ENCODE measurements at places on chromosomes 1 and 21.

DNA sequence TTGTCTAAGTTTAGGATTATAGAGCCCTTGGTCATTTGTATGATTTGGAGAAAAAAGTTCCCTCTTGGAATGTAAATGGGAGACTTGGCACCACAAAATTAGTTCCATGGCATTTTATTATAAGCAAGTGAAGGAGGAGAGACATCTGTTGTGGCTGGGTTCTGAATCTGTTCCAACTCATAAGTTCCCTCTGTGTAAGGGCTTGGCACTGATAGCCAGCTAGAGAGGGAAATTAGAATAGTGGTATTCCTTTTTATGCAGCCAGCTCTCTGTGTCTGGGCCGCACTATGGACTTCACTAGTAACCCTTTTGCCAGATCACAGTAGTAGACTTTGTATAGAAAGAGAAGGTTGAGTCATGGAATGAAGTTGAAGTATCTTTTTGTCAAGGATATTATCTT, 31.1 kb downstream of the GNAI3 start:
- DNase-seq: no peak

DNA sequence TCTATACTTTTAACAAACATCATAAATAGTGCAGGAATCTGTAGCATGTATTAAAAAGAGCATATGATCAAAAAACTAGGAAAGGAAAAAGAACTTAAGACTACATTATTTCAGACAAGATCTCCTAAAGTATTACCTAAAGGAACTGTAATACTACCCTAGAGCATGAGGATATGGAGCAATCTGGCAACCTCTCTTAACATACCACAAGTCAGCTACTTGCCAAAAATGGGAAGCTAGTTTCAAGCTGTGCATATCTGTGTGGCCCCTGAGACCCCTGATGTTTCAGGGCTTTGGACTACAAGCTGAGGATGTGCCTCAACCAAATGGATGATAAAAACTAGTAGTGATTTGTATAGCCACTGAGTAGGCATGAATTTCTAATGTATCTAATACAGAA, 525.6 kb downstream of the PTBP2 start:
- peak; percentile 75 for DNase-seq

GRCh38 chr1:208101661-208102431, 142.3 kb downstream of the PLXNA2 start:
- DNase-seq: no peak

DNA sequence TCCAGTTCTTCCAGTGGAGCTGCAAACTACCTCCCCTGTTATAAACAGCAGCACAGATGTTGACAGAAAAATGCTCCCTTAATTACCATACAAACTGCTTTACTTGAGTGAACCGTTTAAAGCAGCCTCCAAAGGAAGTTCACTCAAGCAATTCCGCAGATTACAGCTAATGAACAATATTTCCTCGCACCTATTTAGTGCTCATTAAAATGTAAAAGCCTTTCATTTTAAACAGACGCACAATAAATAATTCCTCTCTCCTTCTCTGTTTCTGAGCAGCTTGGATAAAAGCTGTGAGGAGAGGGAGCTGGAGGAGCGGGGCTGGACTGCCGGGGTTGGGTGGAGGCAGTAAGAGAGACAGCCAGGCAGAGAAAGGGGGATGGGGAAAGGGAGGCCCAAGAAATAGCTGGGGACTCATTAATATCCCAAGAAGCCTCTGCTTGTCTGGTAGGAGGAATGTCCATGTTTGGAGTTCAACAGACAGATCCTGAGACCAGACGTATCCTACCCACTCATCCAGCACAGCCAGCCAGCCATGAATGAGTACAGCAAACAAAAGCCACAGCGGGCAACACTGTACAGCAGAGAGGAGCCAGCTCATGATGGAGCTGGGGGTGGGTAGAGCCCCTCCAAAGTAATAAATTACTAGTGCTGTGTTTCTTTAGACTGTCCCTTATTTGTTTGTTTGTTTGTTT, 227.7 kb downstream of the GPATCH2 start:
- DNase-seq: no peak

GRCh38 chr1:217526636-217527035, 104.3 kb downstream of the GPATCH2 start:
- no peak for DNase-seq

- DNase-seq: no peak
Observed at GRCh38 chr1:4726620-4727341, 72.4 kb downstream of the AJAP1 start.
